Stimulated activated CD4-positive, alpha-beta T cell treated with anti-CD3 and anti-CD28 coated beads, Interleukin-2, amount 100 ng/mL, for 24 hours (primary cell): ENCODE measurements at places on chromosomes 6 and 20.

DNA sequence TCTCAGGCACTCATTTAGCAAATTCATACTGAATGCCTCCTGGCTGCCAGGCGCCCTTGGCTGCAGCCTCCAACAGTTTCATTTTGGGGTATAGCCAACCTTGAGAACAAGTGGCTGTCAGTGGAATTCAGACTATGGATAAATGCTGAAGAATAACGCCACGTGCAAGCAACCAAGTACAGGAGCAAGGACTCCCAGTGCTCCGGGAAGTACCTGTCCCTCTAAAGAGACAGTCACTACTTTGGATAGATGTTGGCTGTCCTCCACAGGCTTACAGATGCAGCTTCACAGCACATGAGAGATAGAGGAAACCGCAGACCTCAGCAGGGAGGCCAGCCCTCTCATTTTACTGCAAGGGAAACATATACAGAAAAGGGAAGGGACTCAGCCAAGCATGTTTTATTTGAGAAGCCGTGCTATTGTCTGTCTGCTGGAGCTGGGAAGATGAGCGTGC, 658.2 kb downstream of the PTPRT start:
- DNase-seq = no peak

DNA sequence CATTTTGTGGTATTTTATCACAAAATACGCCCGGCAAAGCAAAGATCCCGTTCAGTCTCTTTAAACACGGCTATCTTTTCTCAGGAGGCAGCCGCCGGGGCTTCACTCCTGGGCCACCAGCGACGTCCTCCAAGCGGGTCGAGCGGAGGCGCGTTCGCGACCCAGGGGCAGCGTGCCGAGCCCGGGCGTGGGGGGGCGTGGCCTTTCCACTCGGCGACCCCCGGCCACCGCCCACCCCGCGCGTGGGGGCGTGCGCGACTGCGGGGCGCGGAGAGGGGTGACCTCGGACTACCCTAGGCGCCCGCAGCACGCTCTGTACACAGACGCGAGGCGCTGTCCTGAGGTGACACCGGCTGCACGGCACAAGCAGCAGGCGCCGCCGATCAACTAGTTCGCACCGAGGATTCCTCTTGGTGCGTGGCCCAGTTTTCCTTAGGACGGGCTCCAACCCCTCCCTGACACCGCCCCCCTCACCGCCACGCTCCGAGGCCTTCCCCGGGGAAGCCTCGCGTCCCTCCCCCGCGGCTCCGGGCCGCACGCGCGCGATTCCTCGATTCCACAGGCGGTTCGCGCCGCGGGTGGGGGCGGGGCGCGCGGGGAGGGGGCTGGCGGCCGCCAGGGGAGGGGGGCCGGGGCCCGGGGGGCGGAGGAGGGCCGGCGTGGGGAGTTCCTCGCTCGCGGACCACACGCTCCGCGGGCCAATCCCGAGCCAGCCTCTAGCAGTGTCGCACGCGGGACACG, 1.1 kb upstream of the JARID2 start:
- peak; percentile 63 for DNase-seq

- no peak for DNase-seq
These were observed 30.3 kb downstream of the RIPOR2 start for GRCh38 chr6:24905483-24905882.

DNA sequence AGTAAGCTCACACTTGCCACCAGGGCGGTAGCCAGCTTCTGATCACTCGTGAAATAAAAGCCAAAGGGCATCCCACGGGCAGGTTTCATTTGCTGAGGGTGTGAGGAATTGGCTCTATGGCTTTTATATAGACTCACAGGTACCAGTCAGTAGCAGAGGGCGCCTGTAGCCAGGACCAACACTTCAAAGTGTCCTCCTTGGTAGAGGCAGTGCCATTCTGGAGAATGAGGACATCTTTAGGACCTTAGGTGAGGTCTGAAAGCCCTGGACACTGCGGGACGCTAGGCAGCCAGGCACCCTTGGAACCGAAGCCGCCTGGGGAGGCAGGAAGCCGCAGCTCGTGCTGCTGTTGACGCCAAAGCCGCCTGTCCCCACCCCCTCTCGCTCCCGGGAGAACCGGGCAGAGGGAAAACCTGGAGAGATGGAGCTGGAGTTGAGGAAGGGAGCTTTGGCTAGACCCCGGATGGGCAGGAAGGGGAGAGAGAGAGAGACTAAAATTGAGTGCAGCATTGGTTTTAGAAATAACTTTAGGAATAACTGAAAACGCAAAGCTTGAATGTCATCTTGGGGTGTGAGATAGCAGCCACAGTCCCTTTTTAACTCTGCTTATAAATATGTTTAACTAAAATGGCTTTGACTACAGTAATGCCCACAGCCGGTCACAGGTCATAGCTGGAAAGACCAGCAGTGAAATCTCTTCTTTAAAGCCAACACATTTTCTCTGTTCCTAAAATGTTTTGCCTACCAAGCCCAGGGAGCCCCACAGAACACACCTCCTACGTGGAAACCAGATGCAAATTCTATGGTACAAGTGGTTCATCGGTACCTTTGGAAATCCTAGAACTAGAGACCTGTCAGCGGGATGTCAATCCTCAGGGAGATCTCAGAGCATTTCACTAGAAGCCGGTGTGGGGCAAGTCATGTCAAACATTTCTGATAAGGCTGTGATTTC, 128.5 kb upstream of the CDYL start:
- DNase-seq = peak; percentile 44

DNA sequence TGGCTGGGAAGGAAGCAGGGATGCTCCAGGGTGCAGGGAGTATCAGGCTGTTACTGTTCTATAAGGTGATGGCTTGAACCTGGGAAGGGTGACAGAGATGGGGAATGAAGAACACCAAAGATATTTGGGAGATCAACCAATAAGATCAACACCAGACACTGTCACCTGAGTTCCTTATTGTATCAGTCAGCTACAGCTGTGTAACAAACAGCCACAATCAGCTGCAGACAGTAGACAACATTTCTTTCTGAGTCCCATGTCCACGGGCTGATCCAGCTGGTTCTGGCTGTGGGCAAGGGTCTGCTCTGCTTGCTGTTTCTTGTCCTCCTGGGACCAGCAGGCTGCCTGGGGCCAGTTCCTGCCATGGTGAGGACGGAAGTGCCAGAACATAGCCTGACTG, 31.3 kb upstream of the SLCO4A1 start:
- DNase-seq = no peak

DNA sequence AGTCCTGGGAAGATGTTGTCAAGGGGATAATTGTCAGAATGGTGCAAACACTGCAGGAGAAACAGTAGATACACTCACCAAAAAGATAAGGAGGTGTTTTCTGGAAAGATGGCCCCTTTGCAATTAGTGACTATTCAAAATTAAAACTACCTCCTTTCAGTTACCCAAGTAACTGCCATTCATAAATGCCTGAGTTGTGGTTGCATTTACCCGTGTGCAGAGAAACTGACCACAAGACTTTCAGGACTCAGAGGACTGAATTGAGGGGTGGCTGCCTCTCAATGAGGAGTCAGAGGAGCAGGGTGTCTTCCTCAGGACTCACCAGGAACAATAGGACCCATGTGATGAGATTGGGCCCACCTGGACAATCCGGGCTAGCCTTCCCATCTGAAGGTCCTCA, 39.0 kb downstream of the GCM1 start:
- DNase-seq = no peak

- DNase-seq = no peak
These were observed 24.2 kb upstream of the TMX4 start for GRCh38 chr20:8043687-8044282.

DNA sequence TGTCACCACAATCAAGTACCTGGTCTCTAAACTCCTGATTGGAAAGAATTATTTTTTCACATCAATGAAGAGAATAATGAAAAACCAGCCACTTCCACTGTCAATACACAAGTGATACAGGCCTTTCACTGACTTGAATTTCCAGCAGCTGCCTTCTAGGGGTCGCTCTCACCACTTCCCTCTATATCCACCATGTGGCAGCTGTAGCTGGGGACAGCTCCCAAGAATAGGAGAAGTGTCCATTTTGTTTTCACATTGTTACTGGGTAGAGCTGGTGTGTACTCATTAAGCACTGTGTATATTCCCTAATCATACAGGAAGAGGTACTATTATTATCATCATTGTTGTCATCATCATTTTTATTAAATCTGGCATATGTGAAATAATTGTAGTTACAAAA, 438.4 kb upstream of the SPTLC3 start:
- DNase-seq = no peak

DNA sequence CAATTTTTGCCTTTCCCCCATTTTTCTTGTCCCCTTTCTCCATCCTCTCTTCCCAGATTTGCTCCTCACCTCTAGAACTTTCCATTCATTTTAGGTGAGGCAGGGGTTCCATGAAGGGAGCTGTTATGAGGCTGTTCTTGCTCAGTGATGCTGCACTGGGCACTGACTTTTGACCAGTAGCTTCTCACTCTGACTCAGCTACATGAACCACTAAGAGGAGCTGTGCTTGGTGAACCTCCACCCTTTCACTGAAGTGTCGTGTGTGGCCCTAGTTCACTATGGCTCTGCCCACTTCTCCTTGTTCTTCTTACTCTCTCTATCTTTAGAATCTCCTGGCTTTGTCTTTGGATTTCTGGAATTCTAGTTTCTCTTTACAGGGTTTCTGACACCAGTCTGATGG, 307.1 kb upstream of the RNF24 start:
- no peak for DNase-seq

DNA sequence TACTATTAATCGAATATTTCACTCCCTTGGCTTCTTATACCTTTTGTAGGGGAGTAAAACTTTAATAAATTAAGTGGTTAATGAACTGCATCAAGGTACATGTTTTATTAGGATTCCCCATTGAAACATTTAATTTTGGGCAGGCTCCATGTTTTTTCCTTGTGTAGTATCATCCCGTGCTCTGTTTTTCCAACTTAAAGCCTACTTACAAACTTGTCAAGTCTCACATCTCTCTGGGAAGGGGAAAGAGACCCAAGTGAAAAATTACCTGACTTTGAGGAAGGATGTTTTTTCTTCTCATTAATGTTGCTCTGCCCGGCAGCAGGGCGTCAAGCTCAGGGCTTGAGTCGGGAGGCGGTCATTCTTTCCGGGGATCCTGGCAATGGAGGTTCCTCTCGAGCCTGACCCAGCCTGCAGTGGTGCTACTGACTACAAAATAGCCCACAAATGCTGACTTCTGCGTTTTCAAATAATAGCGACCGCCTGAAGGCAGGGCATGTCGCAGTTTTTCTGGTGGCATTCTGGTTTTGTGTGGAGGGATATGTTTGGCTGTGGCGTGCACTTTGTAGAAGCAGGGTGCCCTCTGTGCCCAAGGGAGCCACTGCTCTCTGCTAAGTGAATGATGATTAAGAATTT, 2.4 kb downstream of the DSP start:
- no peak for DNase-seq

- DNase-seq = no peak
These were observed 37.9 kb downstream of the HEBP2 start for GRCh38 chr6:138441965-138442364.

GRCh38 chr6:51951924-51952323, 135.5 kb downstream of the PKHD1 start:
- no peak for DNase-seq
